Suppressor macrophage (primary cell): ENCODE measurements at places on chromosomes 5 and 9.

DNA sequence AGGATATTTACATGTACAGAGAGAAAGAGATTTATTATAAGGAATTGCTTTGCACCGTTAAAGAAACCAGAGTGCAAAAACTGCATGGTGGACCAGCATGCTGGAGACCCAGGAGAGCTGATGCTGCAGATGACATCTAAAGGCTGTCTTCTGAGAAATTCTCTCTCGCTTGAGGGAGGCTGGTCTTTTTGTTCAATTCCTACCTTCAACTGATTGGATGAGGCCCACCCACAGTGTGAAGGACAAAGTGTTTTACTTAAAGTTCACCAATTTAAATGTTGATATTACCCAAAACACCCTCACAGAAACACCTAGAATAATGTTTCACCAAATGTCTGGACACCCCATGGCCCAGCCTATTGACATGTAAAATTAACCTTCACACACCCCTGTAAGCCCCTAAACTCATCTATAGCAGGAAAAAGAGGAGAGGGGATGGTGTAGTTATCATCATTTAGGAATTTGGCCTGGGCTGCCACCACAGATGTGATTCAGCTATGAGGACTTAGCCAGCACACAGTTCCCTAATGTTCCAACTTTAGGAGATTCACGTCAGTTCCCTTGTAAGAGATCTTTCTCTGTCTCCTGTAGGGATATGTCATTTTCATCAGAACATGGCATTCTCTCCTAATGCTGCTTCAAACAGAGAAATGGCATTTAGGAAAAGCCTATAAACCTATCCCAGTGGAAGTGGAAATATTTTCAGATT, 358.2 kb upstream of the TLE4 start:
- no peak for DNase-seq

DNA sequence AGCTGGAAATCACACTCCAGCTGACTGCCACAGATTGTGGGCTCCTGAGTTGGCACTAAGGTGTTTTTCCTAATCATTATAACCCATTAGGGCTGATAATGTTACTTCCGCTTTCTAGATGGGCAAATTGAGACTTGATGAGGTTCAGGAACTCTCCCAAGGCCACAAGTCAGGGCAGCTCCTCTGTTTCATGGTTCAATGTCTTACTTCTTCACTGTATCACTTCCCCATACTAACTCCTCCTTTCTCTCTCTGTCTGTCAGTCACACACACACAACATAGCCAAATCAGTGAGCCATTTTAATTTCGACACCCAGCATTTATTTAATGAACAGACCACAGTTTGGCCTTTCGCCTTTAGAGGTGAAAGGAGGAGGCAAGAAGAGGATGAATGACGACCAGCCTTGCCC, 17.8 kb upstream of the TRAF1 start:
- DNase-seq, result peak; percentile 73

DNA sequence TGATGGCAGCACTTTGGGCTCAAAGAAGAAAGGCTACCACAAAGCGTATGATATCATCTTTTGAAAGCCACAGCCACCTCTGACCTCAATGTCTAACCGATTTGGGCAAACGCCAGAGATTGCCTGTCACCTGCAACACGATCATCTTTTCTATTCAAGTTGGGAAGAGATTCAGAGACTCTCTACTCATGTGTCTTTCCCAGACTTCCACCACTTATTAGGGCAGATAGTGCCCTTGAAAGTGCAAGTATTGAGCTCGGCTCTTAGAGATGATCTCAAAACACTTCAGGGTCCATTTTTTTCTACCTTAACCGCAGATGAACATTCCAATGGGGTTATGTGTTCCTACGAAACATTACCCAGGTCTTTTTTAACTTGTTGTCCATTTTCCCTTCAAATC, 213.7 kb downstream of the DRD1 start:
- no peak for DNase-seq

GRCh38 chr5:149152317-149152746, 11.0 kb downstream of the ABLIM3 start:
- no peak for DNase-seq

DNA sequence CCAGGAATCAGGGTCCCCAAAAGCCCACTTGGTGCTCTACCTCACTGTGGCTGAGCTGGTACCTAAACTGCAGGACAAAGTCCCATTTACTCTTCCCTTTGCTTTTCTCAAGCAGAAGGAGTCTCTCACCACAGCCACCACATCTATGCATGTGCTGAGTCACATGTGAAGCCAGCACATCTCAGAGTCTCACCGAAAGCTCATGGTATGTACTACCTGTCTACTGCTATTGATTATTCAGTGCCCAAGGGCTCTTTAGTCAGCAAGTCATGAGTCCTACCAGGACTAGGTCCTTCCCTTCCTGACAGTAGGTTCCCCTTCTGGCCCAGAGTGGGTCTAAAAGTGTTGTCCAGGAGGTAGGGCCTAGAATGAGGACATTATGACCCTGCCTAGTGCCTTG, 130.7 kb upstream of the NTRK2 start:
- no peak for DNase-seq

GRCh38 chr9:92950359-92950955, 3.1 kb downstream of the FGD3 start:
- no peak for DNase-seq

DNA sequence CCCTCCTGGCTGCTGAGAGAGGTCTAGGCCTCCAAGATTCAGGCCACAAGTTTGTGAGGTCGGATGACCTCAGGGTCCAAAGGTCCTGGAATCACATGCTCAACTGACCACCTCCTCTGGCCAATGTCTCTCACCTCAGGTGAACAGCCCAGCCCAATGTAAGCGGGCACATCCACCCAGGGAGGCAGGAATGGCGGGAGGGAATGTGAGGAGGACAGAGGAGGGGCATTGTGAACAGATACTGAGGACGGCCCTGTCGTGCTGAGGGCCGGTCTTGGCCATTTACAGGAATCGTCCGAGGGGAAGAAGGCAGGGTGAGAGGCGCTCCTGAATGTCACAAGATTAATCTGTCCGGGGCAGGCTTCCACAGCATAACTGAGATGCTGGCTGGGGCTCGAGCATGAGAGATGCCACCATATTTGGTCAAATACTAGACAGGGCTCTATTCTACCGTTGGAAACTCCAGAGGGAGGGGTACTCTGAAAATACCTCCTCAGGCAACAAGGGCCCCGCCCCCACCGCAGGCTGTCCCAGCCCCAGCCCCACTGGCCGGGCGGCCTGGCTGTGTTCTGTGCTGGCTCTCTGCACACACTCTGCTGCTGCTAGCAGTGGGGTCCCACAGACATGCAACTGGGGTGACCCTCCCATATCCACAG, 1.5 kb upstream of the IL17B start:
- no peak for DNase-seq

- DNase-seq, result peak; percentile 58
Observed at GRCh38 chr5:142839711-142840346, 69.7 kb downstream of the ARHGAP26 start.

DNA sequence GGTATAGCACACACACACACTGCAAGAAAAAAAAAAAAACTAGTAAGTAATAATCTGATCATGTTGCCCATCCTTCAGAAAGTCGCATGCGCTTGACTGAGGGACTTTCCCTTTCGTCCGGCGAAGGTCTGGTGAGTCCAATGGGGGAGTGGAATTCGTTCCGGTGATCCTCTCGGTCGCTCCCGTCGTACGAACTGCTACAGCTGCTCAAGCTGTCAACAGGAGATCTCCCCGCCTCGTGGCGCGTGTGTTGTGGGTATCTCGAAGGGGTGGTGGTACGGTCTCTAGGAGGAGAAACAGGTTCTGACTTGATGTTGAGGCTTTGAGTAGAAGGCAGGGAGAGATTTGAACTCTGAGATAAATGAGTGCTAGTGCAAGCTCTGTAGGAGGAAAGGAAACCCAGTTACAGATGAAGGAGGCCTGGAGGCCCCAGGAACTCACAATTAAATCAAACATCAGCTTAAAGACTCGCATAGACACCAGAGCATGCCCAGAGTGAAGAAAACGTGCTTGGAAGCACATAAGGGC, 160.4 kb downstream of the MEF2C start:
- DNase-seq, result no peak

GRCh38 chr5:82639393-82640144, 361.4 kb upstream of the RPS23 start:
- no peak for DNase-seq

DNA sequence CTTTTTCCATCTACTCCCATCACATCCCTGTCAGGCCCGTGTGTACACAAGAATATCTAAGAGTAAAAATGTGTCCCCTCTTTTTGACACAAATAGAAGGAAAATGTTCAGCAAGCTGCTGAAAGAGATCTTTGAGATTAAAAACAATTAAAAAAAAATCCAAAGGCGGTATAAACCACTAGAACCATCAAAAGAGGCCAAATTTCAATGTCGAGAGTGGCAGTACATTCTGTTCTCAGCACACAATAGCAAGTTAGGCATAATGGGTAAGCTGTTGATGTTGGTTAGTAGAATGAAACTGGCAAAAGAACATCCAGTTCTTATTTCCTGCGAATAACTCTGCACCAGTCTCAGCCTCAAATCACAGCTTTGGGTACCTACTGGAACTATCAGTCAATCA, 95.2 kb upstream of the IL7R start:
- no peak for DNase-seq

DNA sequence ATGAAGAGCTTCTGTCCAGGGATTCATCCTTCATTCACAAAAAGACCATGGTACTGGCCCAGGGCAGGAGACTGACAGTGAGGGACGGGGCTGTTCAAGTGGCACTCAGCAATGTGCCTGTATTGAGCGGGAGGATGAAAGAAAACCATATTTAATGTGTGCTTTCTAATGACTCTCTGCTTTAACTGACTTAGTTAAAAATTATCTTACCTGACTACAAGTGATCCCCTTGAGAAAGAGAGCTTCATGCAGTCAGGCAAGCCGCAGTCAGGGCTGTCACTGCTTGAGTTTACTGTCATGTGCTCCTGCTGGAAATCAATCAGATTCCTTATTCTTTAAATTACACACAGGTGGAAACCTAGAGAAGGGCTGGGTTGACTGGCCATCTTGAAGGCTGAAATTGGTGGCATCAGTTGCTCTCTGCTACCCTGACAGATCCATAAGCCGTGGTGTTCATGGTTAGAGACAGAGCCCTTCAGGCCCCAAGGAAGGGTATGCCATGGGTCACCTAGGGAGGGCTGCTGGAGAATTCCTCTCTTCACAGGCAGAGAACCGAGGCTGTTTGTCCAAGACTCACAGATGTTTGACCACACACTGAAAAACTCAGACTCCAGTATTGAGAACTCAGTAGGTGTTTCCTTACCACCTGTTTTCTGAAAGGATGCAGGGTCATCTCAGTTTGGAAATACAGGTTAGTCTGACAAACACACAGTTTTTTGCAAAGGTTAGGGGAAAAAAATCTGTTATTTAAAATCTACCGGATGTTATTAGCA, 70.9 kb downstream of the TRIO start:
- DNase-seq, result no peak

DNA sequence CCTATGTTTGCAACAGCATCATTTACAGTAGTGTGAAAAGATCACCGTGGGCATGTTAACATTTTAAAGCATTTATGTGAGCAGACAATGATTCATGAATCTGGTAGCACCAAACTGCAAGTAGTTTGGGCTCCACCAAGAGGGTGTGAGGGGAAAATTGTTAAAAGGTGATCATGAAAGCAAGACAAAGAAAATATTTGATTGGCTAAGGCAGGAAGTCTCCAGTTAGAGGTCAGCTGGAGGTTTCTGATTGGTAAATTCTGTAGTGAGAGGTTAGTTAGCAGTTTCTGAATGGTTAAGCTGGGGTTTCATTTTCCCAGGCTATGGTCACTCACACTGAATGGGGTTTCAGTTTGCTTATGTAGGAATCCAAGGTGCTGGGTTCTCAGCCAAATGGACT, 13.5 kb upstream of the DRD1 start:
- DNase-seq, result no peak

DNA sequence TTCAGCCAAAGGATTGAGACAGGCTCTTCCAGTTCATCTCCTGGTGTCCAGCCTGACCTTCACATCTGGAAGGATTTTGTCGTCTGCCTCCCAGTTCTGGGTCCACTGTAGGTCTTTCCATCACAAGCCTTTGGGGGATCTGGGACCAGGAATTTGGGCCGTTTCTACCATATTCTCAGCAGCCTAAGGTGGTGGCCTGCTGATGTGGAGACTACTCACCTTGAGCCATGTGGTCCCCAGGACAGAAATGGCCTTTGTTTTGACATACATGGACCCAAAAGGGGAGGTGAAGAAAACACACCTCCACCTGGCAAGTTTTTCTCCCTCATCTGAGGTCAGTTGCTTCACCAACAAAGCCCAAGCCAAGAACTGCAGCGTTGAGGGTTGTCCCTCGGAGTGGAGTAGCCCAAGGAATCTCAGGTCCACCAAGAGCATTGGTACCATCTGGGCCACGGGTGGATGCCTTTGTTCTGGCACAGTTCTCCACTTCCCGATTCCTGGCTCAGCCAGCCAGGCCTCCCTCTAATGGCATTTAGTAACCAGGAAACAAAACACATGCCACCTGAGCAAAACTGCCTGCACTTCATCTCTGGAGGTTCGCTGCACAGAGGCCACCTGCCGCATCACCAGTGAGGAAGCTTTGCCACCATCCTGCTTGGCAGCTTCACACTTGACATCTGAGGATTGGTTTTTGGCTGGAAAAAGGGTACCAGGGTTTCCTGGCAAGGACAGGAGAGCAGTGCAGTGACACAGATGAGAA, 24.7 kb downstream of the AMBP start:
- no peak for DNase-seq

DNA sequence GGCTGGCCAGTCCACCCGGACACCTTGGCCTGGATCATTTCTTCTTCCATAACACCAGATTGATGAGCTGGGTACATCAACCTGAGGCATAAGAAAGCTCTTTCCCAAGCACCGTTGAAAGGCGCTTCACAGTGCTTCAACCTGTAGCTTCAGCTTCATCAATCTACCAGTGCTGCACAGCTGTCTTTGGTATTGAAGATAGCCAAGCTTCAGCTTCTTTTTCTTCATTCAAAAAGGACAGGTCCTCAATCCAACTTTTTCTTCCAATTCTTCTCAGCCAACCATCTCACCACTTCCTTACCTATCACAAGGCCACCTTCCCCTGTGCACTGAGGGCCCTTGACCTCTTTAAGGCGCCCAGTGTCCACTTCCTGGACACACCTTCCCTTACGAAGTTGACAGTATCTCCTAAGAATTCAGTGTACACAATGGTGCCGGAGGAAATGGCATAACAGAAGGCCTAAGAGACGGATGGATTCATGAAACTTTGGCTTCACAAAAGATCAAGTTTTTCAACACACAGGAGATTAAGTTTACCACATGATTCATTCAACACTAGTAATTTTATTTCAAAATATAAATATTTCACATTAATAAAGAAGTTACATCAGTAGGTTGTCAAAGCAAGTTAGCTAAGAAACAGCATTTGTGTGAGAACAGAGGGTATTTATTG, 1.4 kb upstream of the CTNNAL1 start:
- no peak for DNase-seq

- peak; percentile 29 for DNase-seq
Observed at GRCh38 chr9:72149231-72149975, at the start of gene GDA. Gene GDA (plus strand): TSS chr9:72149440. CDS start chr9:72149560, 120 bp downstream.
